ENCODE measurements at places on chromosomes 2 and 18.
A peak's percentile ranks its signal among the peaks of the same experiment; 100 is the strongest.

- DNase-seq = peak; percentile 82
Measured at GRCh38 chr2:237482485-237482884, 4.6 kb upstream of the MLPH start.

DNA sequence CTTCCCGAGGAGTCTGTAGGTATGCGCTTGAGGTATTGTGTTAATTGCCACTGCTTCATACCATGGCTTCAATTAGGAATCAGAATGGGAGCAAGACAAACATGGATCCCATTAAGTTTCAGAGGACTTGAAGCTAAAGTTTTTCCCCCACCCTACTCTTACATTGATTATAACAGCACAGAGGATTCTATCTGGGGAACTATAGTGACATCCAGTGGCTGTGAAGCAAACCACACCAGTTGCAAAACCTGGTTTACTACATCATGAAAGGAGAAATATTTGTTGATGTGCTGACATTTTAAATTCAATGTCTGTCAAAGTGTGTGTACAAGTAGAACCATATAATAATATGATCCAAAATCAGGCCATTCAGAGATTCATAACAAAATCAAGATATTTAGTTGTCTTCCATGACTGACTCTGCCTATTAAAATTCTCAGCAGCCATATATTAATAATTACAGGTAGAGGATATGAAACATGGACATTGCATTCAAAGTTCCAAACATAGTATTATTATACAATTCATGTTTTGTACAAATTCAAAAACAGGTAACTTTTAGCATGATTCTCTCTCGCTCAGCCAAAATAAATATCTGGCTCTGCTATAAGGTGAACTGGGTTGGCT lies 82.9 kb downstream of the GRB14 start:
- no peak for DNase-seq

DNA sequence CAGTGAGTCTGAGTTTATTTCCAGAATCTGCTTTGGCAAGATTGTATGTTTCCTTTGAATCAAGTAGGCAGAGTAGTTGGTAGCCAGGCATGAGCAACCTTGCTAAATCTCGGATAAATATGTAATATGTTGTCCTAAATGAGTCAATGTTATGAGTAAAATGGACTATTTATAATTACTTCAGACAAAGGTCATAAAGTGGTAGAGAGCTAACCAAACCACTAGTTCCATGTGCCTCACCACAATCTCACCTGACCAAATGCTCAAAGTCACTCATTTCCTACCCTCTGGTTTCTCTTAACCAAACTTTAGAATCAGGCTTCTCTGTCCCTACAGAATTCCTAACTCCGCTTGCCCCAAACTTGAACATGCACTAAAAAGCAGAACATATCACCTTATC lies 261.2 kb upstream of the FSIP2 start:
- no peak for DNase-seq

- DNase-seq = no peak
Measured at GRCh38 chr18:55778788-55779690, 191.0 kb upstream of the TCF4 start.

DNA sequence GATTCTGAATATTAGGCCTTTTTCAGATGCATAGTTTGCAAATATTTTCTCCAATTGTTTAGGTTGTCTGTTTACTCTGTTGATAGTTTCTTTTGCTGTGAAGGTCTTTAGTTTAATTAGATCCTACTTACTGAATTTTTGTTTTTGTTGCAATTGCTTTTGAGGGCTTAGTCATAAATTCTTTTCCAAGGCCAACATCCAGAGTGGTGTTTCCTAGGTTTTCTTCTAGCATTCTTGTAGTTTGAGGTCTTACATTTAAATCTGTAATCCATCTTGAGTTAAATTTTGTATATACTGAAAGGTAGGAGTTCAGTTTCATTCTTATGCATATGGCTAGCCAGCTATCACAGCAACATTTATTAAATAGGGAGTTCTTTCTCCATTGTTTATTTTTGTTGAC lies 404.8 kb downstream of the LNPK start:
- no peak for DNase-seq

DNA sequence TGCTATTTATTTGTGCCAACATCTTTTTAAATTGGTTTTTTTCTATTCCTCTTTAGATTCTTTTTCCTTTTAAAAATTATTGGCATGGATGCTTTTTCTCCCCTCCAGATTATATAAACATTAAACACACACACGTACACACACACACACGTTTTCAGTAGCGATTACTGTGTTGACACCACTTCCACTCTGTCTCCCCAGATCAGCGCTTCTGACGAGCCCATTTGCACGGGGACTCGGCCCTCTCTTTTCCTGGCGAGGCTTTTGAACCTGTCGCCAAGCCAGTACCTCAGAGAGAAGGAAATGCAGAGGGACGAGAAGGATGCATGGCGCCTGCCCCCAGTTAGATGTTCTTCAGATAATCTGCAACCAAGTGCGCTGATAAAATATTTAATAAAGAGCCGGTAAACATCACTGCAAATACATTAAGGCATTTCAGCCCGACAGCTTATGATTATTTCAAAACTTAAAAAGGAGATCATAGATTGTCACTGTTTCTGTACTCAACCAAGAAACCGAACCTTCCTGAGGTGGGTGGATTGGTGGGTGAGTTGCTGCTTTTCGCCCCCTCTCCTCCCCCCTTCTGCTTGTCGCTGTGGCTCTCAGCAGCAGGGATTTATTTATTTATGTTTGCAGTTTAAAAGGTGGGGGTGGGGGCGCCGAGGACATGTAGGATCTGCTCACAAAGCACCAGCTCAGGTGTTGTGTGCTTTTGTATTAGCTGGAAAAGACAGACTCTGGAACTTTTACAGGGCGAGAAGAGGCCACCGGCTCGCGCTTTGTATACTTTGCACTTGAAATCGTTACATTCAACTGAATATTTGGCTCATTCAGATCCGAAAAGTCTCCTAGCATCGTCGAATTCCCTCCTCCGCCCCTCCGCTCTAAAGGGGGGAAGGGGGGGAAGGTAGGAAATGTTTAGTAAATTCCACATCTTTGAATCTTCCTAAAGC lies 787 bp upstream of the TBR1 start:
- no peak for DNase-seq

DNA sequence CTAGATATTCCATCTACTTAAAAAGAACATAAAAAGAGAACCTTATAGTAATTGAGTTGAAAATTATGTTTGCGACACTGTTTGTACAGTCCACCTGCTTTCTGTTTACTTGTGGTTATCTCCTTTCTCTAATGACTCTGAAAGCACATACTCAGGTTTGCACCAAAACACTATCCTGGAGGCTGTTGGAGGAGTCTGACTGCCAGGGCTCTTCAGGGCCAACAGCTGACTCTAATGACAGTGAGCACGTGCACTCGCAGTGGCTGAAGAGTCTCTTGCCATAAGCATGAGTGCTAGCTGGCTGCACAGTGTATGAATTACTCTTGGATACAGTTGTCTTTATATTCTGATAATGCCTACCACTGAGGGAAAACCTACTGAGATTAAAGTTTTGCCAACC lies 16.7 kb upstream of the GLS start:
- peak; percentile 23 for DNase-seq

DNA sequence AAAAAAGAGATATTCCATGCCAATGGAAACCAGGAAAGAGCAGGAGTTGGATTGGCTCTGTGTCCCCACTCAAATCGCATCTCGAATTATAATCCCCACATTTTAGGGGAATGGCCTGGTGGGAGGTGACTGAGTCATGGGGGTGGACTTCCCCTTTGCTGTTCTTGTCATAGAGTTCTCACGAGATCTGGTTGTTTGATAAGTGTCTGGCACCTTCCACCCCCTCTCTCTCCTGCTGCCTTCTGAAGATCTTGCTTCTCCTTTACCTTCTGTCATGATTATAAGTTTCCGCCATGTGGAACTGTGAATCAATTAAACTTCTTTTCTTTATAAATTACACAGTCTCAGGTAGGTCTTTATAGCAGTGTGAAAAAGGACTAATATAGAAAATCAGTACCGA lies 355.6 kb downstream of the NBAS start:
- DNase-seq = no peak

DNA sequence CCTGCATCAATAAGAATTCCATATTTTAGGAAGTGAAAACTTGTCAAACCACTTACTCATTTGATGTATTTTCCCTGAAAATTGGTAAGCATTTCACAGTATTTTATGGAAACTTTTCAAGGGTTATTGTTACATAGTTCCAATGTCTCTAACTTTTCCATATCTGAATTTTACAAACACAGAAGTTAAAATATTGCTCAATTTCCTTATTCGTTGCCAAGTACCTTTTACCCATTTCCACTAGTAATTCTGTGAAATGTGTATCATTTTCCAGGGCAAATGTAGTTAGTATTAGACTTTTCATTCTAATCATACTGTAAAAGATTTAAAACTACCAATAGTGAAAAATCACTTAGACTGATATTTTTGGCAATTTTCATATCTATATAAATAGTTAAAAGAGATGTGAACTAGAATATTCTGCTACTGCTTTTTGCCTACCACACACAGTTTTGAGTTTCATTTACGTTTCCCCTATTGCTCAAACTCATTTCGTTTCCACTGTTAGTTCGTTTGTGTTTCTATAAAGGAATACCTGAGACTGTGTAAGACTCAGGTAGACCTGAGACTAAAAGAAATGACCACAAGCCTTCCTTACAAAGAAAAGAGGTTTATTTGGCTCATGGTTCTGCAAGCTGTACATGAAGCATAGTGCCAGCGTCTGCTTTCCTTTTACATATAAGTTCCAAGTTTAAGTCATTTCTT lies 86.3 kb downstream of the PMS1 start:
- no peak for DNase-seq

DNA sequence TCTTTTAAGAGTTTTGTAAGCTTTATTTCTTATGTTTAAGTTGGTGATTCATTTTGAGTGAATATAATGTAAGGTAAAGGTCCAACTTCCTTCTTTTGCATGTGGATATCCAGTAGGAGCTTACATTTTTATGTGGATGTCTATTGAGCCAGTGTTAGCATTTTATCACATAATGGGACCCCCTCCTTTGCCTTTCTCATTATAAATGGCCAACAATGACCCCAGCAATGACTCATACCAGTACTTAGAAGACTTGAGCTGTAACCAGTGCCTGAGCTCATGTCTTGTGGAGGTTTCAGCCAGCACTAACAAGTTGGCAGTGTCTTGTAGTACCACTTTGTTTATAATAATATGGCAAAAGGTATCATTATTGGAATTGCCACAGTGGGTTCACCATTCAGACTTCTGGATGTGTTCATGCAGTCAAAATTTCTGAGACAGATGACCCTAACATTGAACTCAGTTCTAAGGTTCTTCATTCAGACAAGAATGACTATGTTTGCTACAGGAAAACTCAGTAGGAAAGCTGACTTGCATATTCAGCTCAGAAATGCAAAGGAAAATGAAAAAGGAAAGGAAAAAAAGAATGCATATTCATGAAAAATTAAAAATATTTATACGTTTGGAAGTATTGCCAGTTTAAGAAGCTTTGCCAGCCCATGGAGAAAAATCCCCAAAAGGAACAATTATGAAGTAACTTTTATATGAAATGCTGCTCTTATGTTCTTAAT lies 41.0 kb downstream of the CDKL4 start:
- DNase-seq = no peak

DNA sequence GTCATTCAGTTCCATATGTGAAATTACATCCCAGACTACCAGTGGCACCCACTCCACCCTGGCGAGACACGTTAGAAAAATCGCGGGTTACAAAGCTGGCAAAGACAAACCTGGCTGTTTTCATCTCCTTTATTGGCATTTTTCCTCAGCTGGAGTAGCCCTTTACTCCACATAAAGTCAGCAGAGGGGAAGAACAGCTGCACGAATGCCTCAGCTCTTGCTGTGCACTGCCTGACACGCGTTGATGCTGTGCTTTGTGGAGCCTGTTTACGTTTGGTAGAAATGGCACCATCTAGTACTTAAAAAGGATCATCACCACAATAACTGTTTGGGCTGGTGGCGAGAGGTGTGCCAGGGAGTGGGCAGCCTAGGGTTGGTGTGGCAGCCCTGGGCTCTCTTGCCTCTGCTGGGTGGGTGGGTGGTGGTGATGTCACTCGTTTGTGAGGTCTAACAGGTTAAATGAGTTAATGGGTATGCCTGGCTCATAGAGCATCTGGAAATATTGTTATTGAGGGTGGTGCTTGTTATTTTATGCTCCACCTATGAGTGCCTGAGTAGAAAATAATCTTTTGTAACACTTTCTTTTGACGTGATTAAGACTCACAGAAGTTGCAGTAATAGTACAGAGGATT lies 16.4 kb downstream of the FARP2 start:
- no peak for DNase-seq

GRCh38 chr2:3899536-3900155 lies 196.3 kb downstream of the DCDC2C start:
- no peak for DNase-seq

GRCh38 chr2:118374974-118375755 lies 286.9 kb downstream of the INSIG2 start:
- DNase-seq = no peak

DNA sequence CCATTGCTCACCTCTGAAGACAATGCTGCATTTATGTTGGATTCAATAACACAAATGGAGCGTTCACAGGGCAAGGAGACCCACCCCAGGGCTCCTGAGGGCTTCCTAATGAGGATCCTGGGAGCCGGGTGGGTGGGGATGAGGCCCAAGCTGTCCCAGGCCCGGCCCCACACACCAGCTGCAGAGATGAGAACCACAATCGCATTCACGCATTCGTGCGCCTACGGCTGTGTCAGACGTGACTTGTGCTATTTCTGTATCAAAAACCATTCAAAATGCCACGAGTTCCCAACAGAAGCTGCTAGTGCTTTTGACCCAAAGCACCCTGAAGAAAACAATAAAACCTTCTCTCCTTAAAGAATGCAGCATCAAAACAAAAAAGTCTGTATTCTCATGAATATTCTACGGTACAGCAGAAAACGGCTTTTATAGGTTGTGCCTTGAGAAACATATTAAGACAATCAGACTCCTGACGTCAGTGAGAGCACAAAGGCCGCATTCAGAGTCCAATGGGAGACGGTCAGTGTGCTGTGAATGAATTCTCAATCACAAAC lies 205.4 kb downstream of the HDAC4 start:
- DNase-seq = no peak

- no peak for DNase-seq
Measured at GRCh38 chr2:226411205-226411604, 388.4 kb downstream of the IRS1 start.

DNA sequence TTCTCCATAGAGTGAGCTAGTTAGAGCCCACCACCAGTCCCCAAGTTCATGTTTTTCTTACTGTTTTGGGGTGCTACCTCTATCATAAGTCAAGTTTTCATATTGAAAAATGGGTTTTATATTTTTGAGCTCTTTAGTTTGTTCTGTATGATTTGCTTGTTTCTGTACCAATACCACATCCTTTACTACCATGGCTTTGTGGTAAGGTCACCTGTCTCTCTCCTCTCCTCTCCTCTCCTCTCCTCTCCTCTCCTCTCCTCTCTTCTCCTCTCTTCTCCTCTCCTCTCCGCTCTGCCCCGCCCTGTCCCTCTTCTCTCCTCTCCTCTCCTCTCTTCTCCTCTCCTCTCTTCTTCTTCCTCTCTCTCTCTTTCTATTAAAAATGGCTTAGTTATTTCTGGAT lies 22.1 kb upstream of the LBH start:
- no peak for DNase-seq

- DNase-seq = no peak
Measured at GRCh38 chr2:216447293-216447692, 35.0 kb downstream of the SMARCAL1 start.

All from left colon (tissue), 2 donors.